Activated CD8-positive, alpha-beta memory T cell treated with anti-CD3 and anti-CD28 coated beads, Interleukin-2, amount 50 U/mL, for 48 hours (primary cell): ENCODE measurements at places on chromosomes 7 and 10.

GRCh38 chr10:76021398-76021797, 590.0 kb downstream of the LRMDA start:
- DNase-seq: no peak

GRCh38 chr10:103812432-103812831, 42.9 kb downstream of the SH3PXD2A start:
- DNase-seq: no peak

DNA sequence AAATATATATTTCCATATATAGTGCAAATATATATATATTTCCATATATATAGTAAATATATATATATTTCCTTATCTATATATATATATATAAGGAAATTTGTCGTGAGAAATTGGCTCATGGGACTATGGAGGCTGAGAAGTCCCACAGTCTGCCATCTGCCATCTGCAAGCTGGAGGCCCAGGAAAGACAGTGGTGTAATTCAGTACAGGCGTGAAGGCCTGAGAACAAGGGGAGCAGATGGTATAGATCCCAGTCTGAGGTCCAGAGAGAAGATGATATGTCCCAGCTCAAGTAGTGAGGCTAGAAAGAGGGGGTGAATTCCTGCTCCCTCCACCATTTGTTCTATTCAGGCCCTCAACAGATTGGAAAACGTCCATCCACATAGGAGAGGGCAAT, 78.9 kb downstream of the MTPN start:
- DNase-seq: no peak

DNA sequence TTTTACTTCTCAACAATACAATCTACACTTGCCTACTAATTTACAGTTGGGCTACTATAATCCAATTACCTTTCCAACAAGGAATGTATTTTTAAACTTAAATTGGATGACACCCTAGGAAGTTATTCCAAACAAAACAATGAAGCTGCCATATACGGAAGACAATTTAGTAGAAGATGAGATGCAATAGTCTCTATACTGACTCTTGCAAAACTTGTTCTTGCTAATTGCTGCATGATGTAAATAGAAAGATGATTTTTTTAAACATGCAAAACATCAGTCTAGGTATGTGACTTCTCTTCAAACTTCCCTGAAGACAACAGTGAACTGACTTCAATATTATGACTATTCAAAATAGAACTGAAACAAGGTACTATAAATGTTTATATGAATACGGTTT, 17.6 kb downstream of the NT5C3A start:
- no peak for DNase-seq

DNA sequence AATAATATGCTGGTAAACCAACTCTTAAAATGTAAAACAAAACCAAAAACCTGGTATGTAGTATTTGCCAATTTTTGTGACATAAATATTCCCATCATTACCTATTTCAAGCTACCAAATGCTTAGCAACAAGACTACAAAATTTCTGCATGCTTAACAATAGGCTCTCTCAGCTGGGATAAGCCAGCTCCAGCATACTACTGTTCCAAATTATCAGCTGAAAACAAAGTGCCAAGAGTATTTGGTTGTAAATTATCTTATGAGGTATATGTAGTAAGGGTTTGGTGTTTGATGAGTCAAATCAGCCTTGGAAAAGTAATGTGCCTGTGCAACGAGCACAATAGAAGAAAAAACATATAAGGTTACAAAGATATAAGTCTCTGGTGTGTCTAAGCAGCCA, 263.2 kb downstream of the HGF start:
- no peak for DNase-seq

- no peak for DNase-seq
Measured at GRCh38 chr7:82430500-82431465, 12.8 kb downstream of the CACNA2D1 start.
